CD14-positive monocyte (primary cell): ENCODE measurements at places on chromosomes 2 and 18.

DNA sequence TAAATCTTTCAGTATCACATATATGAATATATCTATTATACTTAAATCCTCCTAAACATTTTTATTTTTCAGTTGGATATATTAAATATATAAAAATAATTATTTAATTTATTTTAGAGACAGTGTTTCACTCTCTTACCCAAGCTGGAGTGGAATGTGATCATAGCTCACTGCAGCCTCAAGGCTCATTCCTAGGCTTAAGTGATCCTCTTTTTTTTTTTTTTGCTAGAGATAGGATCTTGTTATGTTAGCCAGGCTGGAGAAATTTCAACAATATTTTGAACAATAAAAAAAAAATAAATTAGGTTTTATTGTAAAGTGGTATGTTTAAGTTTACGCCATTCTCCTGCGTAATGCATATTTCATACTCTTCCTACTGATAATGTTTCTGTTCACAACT lies 4.2 kb downstream of the SPAST start:
- no peak for DNase-seq

DNA sequence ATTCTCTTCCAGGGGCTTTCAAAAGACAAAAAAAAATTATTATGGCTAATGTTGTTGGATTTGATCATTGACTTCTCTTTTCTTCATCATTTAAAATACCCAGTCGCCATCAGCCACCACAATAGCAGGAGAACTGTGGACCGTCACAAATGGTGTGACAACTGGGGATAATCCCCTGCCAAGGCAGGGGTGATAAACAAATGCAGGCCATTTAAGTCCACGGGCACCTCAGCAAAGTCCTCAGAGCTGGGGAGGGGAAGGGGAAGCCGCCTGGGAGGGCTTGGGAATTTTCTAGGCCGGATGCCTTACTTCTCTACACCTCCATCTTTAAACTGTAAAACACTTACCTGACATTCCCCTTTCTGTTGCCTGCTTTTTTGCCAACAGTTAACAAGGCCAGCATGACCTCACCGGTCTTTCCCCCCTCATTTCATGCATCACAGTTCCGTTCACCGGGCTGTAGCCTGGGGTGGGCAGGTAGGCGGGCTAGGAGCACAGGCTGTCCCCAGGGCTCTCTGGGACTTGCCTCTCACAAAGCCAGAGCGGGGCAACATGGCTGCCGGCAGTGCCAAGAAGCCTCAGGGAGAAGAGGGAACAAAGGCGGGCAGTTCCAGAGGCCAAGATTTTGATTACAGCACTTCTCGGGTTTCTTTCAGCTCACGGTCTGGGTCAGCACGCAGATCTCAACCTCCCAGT lies 820.4 kb downstream of the BCL11A start:
- no peak for DNase-seq

GRCh38 chr18:50747849-50748242 lies 72.0 kb downstream of the MRO start:
- no peak for DNase-seq

DNA sequence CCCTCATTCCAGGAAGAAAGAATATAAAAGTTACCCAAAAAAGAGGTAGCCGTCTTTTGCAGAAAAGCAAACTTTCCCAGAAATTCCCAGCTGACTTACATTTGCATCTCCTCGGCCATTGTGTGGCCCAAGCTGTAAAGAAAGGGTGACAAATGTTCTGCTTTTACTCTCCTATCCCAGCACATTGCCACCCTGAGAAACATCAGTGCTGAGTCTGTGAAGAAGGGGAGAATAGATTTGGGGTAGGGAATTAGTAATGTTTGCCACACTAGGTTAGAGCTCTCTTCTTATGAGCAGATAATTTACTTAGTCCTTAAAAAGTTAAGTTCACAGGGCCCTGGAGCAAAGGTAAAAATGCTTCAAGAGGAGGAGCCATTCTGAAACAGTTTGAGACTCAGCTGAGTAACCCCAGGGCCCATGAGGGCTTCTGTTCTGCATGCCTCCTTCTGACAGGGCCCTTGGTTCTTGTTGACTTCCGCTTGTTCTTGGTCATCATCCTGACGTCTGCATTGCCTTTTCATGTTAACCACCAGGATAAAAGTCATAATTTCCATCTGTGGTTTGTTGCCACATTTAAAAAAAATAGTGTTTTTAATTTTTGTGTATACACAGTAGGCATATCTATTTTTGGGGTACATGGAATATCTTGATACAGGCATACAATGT lies 550.7 kb downstream of the RNF144A start:
- DNase-seq: no peak
